ENCODE measurements at places on chromosomes 5 and 9. TPM values are rescaled to one million over a fixed set of nuclear protein-coding genes. Genes with fewer than 3 reads are reported as not detected.

- H3K27ac ChIP-seq, result no peak overlapping the region
- H3K36me3 ChIP-seq, result no peaks in the 10 kb centered on the region
- no peak for DNase-seq
- H3K4me3 ChIP-seq, result no peak overlapping the region
Observed at GRCh38 chr5:135076801-135077200, 42.8 kb upstream of the PITX1 start.

DNA sequence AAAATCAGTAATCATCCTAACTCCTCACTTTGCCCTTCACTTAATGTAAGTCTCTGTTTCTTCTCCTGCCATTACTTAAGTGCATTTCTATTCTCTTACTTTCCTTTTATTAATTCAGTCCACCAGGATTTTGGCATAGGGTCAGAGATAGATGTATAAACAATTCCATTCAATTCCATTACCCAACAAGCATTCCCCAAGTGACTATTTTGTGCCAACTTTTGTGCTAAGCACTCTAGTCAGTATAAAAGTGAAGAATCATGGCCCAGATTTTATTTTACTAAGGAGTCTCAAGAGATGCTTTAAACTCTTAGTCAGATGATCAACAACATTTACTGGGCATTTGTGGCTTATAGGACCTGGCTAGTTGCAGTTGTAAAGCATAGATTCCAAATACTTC is 159.3 kb downstream of the DMAC1 start:
- H3K4me1 ChIP-seq, result no peaks in the 10 kb centered on the region
- no peak overlapping the region for H3K27ac ChIP-seq
- no peak for DNase-seq
- no peaks in the 10 kb centered on the region for H3K36me3 ChIP-seq

DNA sequence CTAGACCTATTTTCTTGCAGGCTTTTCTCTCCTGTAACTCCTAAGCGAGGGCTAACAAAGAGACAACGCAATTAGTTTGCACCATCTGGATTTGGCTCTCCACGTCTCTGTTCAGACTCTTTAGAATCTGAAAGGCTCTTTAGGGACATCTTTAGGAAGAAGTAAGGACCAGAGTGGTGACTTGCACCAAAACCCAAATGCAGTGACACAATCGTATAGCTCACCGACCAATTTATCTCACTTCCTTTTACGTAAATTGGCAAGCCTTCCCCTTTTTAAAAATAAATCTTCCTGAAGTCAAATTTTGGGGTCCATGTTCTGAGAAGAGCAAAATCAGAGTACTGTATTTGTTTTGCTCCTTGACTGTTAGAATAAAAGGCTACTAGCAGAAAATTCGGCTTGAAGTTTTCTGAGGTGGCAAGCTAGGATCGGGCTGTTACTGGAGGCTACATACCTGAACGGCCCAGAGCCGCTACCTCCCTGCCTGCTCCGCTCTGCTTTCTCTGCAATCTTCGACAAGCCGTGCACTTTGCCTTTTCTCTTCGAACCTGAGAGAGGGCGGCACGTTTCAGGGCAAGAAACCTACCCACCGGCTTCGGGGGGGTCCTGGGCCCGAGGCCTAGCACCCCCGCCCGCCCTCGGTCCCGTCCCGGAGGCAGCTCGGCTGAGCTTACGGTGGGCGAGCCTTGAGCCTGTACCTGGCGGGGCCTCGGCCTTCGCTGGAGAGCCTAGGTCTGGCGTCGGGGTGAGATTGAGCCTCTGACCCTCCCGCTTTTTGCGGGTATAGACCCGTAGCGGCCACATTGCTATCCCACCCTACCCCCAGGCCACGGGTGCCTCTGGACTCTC is 537 bp downstream of the MEIKIN start:
- DNase-seq, result no peak
- no peaks in the 10 kb centered on the region for H3K36me3 ChIP-seq
- H3K4me3 ChIP-seq, result no peak overlapping the region
- H3K4me1 ChIP-seq, result no peaks in the 10 kb centered on the region

Gene ENHO
- total RNA-seq, result not detected

Gene SLC6A18
- total RNA-seq, result not detected

Gene ESM1
- 0.40 TPM for total RNA-seq

Data from thyroid gland (tissue), 4 donors.